ENCODE measurements at places on chromosomes 5 and 9. TPM values are rescaled to one million over a fixed set of nuclear protein-coding genes. Genes with fewer than 3 reads are reported as not detected.

The PAEP gene
- not detected for total RNA-seq

The CCL27 gene
- 0.80 TPM for total RNA-seq

The NTNG2 gene
- total RNA-seq = 0.77 TPM

The DAPK1 gene
- total RNA-seq = 3.3 TPM

The TAS2R1 gene
- not detected for total RNA-seq

The DIPK1B gene
- total RNA-seq = not detected

The LCN1 gene
- not detected for total RNA-seq

Measured in activated CD4-positive, alpha-beta memory T cell treated with anti-CD3 and anti-CD28 coated beads for 36 hours (primary cell).